Aorta (tissue), 5 donors: ENCODE measurements at places on chromosomes 4 and X. TPM values are rescaled to one million over a fixed set of nuclear protein-coding genes. Genes with fewer than 3 reads are reported as not detected.

- DNase-seq, result no peak
Measured at GRCh38 chrX:7108030-7108429, 39.5 kb upstream of the STS start.

DNA sequence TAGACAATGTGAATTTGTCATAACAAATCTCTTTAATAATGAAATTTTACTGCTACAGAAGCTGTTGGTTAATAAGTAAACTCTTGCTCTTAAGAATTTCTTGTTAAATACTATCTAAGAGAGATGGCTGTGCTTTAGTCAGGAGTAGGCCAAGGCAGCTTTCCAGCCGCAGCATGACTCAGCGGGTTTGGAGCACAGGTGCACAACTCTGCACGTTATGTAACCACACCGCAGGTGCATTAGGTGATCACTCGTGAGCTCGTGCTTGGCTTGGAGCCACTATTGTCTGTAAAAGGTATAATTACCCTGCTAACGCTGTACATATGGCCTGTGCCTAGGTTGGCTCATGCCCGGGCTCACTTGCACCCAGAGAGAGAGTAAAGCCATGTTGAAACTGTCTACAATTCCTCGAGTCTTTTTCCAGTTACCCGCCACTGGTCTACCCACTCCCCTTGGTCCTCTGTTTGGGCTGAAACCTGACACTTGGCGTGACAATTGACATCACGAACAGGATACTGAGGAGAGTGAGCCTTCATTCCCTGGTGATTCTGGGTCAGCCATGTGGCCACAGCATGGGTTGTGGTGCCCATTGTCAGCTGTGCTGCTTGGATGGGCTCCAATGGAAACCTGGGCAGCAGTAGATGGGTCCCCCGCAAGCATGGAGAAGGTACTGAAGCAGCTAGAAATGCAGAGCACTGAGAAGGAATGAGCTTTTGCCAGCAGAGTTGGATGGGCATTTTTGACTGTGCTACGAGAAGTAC lies 18.4 kb upstream of the ANAPC4 start:
- no peak for DNase-seq

GRCh38 chrX:111124418-111124817 lies 28.4 kb downstream of the PAK3 start:
- no peak for DNase-seq

- DNase-seq, result no peak
Measured at GRCh38 chr4:147160908-147161513, 215.3 kb upstream of the TTC29 start.

GRCh38 chr4:175951794-175952193 lies 113.8 kb upstream of the WDR17 start:
- DNase-seq, result no peak

DNA sequence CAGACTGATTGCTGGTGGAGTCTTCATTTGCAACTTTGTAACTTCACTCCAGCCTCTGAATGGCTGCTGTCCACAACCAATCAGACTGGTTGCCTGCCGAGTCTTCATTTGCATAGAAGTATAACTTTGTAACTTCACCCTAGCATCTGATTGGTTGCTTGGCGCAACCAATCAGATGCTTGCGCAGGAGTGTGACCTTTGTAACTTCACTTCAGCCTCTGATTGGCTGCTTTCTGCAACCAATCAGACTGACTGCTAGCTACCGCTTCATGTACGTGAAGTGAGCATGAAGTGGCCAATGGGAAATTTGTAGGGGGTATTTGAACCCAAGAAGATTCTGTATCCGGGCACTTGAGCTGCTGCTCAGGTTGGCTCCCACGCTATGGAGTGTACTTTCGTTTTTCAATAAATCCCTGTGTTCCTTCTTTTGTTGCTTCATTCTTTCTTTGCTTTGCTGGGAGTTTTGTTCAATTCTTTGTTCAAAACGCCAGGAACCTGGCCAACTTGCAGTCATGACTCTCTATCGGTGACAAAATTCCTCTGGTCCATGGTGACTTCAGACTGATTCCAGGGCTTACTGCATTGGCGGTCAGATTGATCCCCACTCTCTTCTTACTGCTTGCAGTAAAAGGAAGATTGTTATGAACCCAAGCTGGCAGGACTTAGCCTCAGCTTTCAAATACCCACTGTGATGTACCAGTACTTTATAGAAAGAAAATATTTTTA lies 46.4 kb upstream of the FGG start:
- no peak for DNase-seq

- DNase-seq, result no peak
Measured at GRCh38 chr4:6056976-6057766, 38.9 kb upstream of the C4orf50 start.

- no peak for DNase-seq
Measured at GRCh38 chr4:182421753-182422152, 178.6 kb downstream of the TENM3 start.

DNA sequence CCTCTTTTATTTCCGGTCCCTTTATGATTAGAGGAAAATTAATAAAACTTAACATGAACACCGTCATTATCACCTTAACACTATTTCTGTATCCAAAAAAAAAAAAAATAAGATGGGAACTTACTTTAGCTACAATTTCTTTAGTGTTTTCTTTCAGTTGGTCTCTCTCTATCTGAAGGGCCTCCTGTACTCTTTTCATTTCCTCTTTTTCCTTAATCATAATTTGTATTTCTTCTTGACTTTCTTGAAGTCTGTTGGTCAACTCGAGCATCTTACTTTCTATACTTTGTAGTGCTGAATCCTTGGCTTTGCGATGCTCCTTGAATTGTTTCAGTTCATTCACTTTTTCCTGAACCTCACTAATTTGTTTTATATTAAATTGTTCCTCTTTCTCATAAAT lies 45.3 kb upstream of the BDH2 start:
- no peak for DNase-seq

DNA sequence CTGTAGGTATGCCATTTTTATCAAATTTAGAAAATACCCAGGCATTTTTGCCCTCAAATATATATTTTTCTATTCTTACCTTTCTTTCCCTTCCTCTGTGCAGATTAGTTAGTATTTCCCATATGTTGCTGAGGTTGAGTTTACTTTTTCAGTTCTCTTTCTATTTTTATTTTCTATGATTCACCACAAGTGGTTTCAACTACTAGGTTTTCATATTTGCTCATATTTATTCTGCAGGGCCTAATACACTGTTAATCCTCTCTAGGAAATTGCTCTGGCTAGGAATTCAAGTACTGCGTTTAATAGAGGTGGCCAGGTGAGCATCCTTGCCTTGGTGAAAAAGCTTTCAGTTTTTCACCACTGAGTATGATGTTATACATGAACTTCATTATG lies 1535.3 kb upstream of the PCDH10 start:
- no peak for DNase-seq

HTN3 gene
- not detected for total RNA-seq

RIPPLY1 gene
- not detected for total RNA-seq

VCX gene
- not detected for total RNA-seq

OPRPN gene
- total RNA-seq, result not detected

HELT gene
- not detected for total RNA-seq

SPANXN5 gene
- not detected for total RNA-seq
